ENCODE measurements at places on chromosomes 13 and 19.

- DNase-seq = peak; percentile 43
Observed at GRCh38 chr13:24274452-24275021, 34.8 kb upstream of the C1QTNF9 start.

GRCh38 chr19:55228015-55228391, 560 bp downstream of the TMEM86B start:
- no peak for DNase-seq

DNA sequence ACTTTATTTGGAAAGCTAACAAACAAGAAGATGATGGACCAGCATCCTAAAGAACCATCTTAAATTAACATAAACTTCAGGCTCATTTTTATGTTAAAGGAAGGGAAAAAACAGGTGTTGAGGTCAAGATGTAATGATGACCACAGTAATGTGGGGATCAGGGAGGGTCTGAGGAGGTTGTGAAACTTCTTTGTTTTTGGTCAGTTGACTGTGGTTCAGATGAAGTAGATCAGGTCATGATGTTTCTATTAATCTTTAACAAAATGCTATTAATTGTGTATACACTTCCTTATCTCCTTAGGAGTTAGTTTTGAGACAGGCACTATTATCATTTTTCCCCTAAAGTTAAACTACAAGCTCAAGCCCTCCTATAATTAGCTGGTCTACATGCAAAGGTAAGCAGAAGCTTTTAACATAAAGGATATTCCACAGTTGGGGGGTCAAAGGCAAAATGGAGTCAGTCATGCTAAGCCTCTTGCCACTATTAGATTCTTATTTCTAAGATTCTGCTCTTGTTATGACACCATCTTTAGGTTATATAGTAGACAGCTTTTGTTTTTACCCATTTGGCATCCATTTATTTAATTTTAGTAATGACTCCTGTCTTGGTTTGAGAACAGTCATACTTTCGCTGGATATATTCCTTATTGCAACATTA, 800.1 kb upstream of the PCDH9 start:
- DNase-seq = no peak

GRCh38 chr19:40420766-40421765, 4.7 kb downstream of the SERTAD1 start:
- DNase-seq = peak; percentile 86

DNA sequence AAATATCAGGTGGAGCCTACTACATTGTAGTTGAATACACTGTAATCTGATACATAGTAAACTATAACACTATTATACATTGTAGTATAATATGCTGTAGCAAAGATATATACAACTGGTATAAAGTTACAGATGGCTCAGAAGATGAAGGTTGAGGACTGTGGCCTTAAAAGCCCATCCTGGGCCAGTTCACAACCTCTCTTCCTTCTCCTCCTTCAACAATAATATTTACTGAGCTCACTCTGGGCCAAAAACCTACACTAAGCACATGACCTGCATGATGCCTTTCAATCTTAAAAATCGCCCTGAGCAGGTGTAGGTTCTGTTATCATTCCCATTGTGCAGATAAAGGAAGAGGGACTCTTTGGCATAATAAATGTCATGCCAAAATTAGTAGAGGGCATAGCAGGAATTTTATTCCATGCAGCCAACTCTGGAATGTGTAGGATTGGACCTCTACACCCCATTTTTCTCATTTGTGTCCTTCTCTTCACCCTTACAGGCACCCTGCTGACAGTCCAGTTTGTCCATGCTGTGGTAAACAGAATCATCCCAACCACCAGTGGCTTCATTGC, 14.6 kb upstream of the SIN3B start:
- no peak for DNase-seq

DNA sequence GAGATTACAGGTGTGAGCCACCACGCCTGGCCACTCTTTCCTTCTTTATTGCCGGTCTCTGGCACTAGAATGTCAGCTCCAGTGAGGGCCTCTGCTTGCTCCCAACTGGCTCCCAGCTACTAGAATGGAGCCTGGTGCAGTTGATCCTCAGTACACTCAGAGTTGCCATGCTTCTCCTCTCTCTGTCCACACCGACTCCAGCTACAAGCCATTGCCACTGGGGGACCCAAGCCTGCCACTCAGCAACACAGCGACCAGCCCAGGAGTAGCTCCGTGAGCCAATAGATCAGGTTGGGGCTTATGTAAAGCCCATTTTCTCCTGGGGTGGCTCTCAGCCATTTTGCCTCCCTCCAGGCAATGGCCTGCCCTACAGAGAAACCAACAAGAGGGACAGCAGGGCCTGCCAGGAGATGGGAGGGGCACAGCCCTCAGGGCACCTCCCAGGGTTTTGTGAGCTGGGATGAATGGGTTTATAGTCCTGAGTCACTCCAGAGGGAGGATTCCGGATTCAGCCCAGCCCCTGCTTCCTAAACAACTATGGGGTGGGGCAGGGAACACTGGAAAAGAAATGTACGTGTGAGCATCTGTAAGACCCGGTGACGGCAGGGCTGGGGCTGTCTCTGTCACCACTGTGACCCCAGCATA, 36.5 kb downstream of the OPA3 start:
- no peak for DNase-seq

- DNase-seq = no peak
Observed at GRCh38 chr19:48405850-48406249, 12.4 kb downstream of the GRIN2D start.

GRCh38 chr19:33960566-33960965, 163.9 kb downstream of the KCTD15 start:
- DNase-seq = no peak

GRCh38 chr19:3544742-3545668, 6.0 kb downstream of the TEKTIP1 start:
- DNase-seq = peak; percentile 91

- DNase-seq = no peak
Observed at GRCh38 chr13:87122551-87122950, 548.6 kb upstream of the SLITRK5 start.

GRCh38 chr19:14053032-14053431, 8.8 kb downstream of the PALM3 start:
- DNase-seq = no peak

- DNase-seq = no peak
Observed at GRCh38 chr19:46387713-46388130, 25.6 kb downstream of the CCDC8 start.

- no peak for DNase-seq
Observed at GRCh38 chr19:8456064-8456463, 11.3 kb downstream of the HNRNPM start.

GRCh38 chr19:17539238-17540117, 16.0 kb upstream of the COLGALT1 start:
- DNase-seq = peak; percentile 72

- DNase-seq = no peak
Observed at GRCh38 chr13:29539856-29540255, 55.6 kb downstream of the SLC7A1 start.

DNA sequence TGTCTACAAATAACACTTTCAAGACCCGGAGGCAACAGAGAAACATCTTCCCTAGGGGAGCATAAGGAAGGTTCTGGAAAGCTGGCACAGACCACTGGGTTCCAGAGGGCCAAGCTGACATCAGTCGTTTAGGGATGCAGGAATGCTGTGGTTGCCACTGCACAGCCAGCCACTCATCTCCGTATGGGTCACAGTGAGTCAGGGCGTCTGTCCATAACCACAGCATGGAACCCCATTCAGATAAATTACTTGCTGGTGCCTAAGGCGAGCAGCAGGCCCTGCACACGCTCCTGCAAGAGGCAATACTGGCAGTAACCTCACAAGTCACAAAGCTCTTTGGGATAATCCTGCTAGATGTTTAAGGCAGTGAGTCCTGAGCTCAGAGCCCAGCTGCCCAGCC, 140.9 kb upstream of the UBL3 start:
- DNase-seq = no peak

GRCh38 chr13:96819375-96819774, 174.9 kb downstream of the OXGR1 start:
- DNase-seq = no peak

DNA sequence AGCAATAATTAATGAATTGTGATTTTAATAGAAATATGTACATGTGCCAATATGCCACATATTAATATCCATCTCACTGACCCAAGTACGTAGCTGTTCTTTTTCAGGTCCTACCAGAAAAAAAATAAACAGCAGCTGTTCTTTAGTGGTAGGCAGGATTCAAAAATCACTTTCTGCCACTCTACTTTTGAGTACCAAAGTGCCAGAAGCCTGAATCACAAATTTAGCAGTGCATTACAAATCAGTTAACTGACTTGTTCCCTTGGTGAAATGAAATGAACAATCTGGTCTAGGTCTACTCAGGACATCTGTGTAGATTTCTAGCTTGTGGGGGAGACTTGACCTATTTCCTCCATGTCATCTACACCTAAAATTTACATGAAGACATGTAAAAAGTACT, 775.5 kb upstream of the GPC6 start:
- DNase-seq = no peak

DNA sequence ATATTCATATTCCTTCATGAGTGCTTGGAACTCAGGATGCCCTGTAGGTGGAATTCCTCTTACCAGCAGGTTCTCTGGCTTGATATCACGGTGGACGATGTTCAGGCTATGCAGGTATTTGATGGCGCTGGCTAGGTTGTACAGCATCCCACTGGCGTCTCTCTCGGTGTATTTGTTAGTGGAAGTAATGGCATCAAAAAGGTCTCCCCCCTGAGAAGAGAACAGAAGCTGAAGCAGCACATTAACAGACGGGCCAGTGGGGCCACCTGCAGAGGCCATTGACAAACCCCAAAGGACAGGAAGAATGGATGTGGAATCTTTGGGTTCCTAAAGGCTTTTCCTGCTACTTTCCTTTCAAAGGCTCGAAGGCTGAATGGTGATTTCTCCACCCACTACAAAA, 308.5 kb downstream of the DCLK1 start:
- no peak for DNase-seq

GRCh38 chr19:51071095-51071405, 6.2 kb upstream of the KLK13 start:
- DNase-seq = no peak

DNA sequence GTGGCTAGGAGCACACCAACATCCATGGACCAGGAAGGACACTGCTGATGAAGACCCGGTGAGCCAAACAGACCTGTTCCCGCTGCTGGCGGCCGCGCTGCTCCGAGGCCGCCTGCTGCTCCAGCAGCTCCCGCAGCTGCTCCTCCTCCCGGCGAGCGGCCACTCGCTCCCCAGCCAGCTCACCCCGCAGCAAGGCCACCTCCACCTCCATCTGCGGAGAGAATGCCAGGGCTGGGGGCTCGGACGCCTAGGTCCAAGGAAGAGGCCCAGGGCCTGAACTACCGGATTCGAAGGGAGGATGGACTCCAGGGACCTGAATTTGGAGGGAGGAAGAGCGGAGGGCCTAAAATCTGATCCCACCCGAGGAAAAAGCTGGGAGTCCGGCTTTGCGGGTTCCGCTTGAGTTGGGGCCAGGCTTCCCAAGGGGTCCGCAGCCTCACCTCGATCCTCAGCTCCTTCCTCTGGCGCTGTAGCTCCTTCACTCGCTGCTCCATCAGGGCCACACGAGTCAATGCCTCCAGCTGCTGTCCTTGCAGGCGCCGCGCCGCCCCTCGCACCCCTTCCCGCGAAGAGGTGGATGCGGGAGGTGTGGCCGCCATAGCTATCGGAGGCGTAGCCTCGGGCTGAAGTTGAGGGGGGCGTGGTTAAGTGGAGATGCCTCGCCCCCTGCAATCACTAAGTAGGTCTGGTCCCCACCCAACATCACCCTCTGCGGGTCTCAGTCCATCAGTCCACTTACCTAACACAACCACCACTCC, 2.7 kb downstream of the PHLDB3 start:
- DNase-seq = no peak

DNA sequence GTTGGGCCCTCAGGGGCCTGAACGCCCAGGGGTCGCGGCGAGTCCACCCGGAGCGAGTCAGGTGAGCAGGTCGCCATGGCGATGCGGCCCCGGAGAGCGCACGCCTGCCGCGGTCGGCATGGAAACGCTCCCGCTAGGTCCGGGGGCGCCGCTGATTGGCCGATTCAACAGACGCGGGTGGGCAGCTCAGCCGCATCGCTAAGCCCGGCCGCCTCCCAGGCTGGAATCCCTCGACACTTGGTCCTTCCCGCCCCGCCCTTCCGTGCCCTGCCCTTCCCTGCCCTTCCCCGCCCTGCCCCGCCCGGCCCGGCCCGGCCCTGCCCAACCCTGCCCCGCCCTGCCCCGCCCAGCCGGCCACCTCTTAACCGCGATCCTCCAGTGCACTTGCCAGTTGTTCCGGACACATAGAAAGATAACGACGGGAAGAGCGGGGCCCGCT, at the start of gene CCNA1:
CCNA1 (plus strand) TSS at position 390 of the 439 bp plus-strand sequence. CDS start 562 bp downstream, outside the sequence.
- no peak for DNase-seq

GRCh38 chr13:35256459-35257148, 219.9 kb downstream of the MAB21L1 start:
- no peak for DNase-seq

- no peak for DNase-seq
Observed at GRCh38 chr13:53941588-53942190, 913.1 kb downstream of the OLFM4 start.
